Activated CD4-positive, alpha-beta T cell treated with anti-CD3 and anti-CD28 coated beads, Interleukin-2, amount 10 ng/mL, durations not matched to agents 24 days and 14 days (primary cell): ENCODE measurements at places on chromosomes 3 and 15.

DNA sequence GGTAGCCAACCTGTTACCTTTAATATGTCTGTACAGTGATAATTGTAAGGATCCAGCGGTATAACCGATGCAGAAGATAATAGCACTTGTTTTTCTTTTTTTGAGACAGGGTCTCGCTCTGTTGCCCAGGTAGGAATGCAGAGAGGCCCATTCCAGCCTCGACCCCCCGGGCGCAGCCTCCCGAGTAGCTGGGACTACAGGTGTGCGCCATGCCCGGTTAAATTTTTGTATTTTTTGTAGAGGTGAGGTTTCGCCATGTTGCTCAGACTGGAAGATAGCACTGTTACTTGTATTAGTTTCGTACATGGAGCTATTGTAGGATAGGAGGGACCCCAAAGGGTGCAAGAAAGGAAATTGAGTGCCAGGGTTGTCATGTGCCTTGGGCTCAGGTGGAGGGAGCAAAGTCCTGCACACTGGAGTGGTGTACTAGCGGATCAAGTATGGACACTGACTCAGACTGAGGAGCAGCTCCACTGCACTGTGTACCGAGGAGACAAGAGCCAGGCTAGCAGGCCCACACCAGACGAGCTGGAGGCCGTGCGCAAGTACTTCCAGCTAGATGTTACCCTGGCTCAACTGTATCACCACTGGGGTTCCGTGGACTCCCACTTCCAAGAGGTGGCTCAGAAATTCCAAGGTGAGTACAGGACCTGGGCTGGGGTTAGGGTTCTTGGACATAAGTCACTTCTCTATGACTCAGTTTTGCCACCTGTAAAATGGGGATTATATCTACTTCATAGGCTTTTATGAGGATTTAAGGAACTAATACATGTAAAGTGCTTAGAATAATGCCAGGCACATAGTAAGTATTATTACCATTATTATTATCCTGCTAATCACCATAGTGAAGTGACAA is 1.0 kb downstream of the OGG1 start:
- peak; percentile 72 for DNase-seq

DNA sequence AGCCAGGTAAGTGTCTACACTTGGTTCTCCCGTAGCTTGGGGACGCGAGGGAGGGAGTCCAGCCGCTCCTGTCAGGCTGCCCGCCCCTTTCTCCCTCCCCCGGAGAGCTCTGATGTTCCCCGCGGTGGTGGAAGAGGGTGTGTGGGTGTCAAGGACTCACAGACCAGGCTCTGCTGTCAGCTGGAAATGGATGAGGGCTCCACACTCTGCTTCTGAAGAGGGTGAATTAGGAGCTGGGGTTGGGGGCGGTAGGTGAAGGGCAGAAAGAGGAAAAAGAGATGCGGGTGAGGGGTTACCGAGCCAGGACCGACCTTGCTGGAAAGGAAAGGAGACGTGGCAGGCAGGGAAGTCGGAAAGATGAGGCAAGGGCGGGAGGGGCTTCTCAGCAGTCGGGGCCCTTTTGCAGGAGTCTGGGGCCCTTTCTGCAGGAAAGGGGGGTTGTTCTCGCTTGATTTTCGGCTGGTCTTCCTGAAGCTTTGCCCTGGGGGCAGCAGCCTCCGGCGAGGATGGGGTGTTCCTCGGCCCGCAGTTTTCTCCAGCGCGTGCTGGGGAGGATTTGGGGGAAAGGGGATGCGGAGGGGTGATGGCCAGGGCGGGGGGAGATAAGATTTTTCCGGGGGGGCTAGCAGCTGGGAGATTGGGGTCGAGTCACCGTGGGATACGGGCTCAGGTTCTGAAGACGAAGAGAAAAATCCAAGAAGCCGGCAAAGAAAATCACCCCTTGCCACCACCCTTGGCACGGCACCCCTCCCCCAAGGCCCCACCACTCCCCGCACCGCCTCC is 602 bp upstream of the BAHD1 start:
- DNase-seq, result peak; percentile 81

- DNase-seq, result no peak
These were observed 252.8 kb upstream of the CNTN6 start for GRCh38 chr3:839981-840380.

DNA sequence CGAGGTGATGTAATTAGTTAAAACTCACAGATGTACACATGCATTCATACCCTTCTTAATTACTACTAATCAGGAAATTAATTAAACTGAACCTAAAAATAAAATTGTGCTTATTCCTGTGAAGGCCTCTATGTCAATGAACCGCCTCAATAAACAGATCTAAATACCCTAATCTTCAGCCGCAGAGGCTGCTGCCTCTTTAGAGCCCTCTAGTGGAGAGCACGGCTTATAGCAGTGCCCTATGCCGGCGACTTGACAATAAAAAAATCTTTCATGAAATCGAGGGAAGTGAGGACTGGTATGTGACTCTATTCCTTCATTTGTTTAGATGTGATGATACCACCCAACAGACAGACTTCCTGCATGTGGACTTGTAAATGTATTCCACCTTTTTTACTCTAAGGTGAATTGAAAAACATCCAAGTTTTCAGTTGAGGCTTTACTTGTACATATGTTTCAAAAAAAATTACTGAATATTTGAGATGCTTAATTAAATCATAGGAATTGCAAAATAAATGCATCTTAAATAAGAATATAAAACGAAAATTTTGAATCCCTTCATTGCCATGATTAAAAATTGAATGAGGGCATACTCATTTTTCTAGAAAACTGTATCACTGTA is 8.3 kb upstream of the EPHA3 start:
- DNase-seq, result peak; percentile 79

- DNase-seq, result no peak
These were observed 186.0 kb upstream of the LPP start for GRCh38 chr3:187967993-187968392.

- no peak for DNase-seq
These were observed 154.5 kb upstream of the TSC22D2 start for GRCh38 chr3:150253622-150254021.

DNA sequence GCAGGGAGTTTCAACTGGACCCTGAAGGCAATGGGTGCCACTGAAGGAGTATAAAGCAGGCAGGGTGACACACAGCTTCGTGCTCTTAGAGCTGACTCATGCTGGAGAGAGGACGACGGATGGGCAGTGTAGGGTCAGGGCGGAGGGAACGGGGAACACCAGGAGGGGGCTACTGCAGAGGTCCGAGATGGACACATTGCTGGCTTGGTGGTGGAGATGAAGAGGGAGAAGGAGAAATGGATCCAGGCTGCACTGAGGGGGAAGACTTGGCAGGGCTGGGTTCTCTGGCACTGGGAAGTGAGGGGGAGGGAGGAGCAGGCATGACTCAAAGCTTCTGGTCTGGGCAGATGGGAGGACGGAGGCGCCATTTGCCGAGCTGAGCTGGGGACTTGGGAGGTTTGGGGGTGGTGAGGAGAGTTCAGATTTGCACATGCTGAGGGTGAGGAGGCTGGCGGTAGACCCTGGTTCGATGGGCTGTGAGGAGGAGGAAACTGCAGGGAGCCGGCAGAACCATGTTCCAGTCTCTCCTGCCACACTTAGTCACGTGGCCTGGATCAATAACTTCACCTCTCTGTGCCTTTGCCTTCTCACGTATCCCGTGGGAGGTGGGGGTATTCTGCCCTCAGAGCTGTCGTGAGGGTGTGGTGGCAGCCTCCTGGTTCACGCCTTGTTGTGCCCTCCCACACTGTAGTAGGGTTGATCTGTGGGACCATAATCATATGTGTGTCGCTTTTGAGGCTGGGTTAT is 4.6 kb upstream of the KCTD6 start:
- DNase-seq, result no peak

DNA sequence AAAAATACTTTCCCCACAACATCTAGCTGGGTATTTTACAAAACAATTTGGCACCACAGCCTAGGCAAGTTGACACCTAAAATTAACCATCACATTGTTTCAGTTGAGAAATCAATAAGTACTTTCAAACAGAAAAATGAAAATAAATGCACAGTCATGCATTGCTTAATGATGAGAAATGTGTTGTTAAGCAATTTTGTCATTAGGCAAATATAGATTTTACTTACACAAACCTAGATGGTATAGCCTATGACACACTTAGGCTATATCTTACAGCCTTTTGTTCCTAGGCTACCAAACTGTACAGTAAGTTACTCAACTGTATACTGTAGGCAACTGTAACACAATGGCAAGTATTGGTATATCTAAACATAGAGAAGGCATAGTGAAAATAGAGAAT is 608.6 kb upstream of the BCHE start:
- no peak for DNase-seq

GRCh38 chr3:186938716-186939115 is 8.4 kb downstream of the ST6GAL1 start:
- DNase-seq, result no peak

DNA sequence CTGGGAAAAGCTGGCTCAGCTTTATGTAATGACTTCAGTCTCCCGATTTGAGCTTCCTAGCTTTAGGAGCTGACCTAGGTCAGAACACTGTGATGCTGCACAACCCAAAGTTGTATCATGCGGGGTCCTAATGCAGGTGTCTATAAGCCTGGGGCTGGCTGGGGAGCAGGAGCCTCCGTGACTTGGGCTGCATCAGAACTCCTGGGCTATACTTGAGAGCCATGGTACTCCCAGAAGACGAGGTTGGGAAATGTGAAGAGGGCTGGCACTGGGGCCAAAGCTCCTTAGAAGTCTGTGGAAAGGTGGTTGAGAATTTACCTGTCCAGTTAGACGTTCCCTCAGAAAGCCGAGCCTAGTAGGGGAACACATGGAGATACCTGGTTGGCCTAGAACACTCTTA is 57.0 kb downstream of the BSN start:
- no peak for DNase-seq

GRCh38 chr15:99361545-99362185 is 110.4 kb downstream of the LRRC28 start:
- DNase-seq, result no peak

- no peak for DNase-seq
These were observed 304.5 kb downstream of the AGBL1 start for GRCh38 chr15:86384186-86384585.

DNA sequence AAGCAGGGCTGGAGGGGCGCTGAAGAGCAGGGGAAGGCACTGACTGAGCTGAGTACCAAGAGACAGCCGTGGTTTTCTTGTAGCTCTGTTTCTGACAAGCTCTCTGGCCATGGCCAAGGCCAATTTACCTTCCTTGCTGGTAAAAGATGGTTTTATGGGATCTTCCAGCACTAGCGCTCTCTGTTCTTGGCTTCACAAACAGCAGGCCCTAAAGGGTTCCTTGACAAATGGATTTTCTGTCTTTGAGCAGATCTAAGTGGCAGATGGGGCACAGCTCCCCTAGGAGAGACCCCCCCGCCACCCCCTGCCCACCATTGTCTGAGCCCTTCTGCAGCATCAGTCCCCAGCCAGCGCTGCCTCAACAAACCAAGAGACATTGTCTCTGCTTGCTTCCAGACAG is 66.6 kb downstream of the GAP43 start:
- no peak for DNase-seq

GRCh38 chr3:53269888-53270880 is 14.4 kb upstream of the TKT start:
- DNase-seq, result peak; percentile 75

GRCh38 chr3:42438758-42439157 is 28.3 kb upstream of the LYZL4 start:
- no peak for DNase-seq

GRCh38 chr15:62068071-62068809 is 1.5 kb downstream of the C2CD4A start:
- DNase-seq, result peak; percentile 76

- no peak for DNase-seq
These were observed 436.7 kb upstream of the CFAP20DC start for GRCh38 chr3:59486520-59486919.

- DNase-seq, result no peak
These were observed 133.7 kb downstream of the AGBL1 start for GRCh38 chr15:86213420-86213819.

GRCh38 chr3:64264501-64265109 is 39.3 kb upstream of the PRICKLE2 start:
- DNase-seq, result no peak

GRCh38 chr15:75830910-75831805 is 12.1 kb upstream of the UBE2Q2 start:
- no peak for DNase-seq

DNA sequence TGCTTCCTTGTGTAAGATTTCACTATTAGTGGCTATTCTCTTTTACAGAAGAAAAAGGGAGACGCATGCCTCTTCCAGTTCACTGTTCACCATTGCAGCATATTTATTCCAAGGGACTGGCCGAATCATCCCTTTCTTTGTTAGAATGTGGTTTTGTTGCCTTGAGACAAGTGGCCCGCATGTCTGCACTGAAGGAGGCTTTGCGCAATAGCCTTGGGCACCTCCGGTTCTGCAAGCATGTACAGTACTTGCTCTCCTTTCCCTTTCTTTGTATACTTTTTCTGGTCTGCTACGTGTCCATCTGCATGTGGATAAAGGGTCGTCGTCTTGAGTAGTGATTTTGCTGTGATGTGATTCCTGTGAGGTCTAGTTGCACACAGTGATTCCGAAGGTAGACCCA is 43.0 kb downstream of the FLNB start:
- no peak for DNase-seq

- DNase-seq, result no peak
These were observed 10.8 kb upstream of the MEF2A start for GRCh38 chr15:99554880-99555488.
